ENCODE measurements at places on chromosomes 7 and 10.

DNA sequence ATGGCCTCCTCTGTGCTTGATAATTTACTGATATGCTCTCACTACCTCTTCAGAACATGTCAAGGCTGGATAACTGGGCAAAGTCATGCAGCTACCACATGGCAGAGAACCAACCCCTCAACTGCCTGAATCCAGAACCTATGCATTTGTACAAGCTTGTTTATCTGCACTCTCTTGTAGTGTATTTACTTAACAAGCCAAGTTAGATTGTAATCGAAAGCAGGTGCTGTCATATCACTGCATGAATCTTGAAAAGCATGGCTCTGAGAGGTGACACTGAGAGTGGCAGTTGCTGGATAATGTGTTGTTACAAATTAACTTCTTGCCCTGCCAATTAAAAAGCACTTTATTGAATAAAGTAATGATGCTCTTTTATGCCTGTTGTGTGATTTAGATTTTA is 588.6 kb downstream of the NRG3 start:
- DNase-seq, result no peak

DNA sequence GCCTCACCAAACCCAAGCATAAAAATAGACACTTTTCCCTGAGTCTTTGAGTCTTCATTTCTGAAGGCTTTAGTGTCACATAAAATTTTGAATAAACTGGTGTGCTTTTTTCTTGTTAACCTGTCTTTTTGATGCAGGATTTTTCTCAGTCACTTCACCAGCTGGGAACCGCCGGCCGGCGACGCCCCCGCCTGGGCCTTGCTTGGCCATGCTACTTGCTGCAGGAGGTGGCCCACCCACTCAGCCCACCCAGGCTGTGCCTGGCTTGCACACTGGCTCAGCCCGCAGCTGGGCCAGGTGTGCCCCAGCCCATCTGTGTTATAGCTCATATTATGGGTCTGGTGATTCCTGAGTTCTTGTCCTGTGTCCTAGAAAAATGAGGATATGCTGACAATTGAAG is 247.4 kb upstream of the CACNA2D1 start:
- no peak for DNase-seq

DNA sequence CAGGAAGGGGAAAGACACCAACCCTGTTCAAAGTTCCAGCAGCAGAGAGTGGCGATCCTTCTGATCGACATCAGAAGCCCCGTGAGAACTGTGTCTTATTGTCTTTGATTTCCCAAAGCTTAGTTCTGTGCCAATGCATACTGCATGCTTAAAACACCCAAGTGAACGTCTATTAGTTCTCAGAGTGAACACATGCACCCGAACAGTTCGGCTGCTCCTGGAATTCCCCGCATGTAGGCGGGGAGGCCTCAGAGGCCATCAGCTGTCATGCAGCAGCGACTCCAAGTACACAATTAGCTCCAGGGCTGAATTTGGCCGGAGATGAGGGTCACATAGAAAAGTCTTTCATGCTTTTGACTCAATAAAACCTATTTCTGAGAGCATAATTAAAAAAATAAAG is 276.9 kb downstream of the ZMYND11 start:
- no peak for DNase-seq

DNA sequence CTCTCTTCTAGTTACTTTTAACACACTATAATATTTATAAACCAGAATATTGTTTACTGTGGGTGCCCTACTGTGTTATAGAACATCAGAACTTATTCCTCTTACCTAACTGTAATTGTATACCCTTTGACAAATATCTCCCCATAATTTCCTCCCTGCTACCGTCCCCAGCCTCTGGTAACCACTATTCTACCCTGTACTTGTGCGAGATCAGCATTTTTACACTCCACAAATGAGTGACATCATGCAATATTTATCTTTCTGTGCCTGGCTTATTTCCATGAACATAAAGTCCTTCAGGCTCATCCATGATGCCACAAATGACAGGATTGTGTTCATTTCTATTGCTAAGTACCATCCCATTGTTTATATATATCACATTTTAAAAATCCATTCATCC is 139.8 kb upstream of the RSU1 start:
- DNase-seq, result no peak
